ENCODE measurements at places on chromosomes 7 and 10.

GRCh38 chr7:79612022-79612421, 158.6 kb upstream of the MAGI2 start:
- no peak for DNase-seq

DNA sequence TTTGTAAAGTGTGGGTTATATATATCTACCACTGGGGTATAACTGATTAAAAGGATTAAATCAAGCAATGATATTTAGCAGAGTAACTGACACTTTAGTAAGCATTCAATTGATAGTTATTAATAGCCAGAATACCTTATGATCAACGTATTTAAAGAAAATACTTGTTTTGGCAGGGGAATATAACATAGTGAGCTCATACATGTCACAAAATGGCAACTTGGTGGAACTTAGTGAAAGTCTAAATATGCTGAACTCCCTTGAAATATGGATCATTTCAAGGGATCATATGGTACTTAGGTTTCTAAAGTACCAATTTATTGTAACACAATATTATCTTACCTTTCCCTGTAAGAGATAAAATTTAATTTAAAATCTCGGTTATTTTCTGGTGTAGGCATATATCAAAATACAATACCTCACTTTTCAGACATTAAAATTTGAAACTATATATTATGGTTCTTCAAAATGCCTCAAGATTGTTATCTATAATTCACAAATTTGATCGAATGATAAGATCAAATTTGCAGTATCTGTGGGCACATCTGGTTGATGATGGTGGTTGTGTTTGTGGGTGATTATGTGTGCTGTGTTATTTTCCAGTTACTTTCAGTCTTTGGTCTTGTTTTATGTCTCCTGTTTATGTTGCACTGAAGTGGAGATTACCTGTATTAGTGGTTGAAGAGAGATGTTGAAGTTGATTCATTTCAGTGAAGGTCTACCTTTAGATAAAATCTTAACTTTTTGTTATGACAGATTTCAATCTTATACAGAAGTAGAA, 5.2 kb downstream of the ARL4A start:
- DNase-seq = no peak

DNA sequence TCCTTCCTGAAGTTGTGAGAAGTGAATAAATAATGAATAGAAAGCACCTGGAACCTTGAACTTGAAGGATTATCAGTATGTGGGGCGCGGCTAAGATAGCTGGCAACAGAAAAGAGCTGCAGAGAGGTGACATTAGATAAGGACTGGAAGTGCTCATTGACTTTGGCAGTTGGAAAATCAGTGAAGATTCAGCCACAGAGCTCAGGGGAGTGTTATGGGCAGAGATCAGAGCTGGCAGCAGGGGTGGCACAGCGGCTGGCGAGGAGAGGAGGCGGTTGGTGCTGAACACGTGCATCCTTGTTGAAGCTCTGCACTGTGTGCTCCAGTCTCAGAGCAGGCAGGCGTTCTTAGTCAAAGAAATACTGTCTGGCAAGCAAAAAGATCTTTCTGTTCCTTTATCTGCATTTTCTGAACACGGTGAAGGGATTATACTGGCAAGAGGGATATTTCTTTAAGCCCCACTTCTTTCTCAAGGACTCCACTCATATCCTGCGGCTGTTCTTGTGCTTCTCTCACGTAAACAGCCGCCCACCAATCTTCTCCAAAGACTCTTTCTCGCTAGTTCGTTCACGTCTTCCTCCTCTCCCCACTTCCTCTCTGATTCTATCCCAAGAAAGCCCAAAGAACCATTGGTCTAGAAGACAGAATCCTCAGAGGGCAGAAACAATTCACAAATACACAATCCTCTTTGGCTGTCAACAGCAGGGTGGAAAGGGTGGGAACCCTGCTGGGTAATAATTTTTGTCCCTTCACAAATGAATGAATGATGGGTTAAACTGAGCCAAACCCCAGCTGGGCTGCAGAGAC, 38.6 kb upstream of the ADD3 start:
- no peak for DNase-seq

DNA sequence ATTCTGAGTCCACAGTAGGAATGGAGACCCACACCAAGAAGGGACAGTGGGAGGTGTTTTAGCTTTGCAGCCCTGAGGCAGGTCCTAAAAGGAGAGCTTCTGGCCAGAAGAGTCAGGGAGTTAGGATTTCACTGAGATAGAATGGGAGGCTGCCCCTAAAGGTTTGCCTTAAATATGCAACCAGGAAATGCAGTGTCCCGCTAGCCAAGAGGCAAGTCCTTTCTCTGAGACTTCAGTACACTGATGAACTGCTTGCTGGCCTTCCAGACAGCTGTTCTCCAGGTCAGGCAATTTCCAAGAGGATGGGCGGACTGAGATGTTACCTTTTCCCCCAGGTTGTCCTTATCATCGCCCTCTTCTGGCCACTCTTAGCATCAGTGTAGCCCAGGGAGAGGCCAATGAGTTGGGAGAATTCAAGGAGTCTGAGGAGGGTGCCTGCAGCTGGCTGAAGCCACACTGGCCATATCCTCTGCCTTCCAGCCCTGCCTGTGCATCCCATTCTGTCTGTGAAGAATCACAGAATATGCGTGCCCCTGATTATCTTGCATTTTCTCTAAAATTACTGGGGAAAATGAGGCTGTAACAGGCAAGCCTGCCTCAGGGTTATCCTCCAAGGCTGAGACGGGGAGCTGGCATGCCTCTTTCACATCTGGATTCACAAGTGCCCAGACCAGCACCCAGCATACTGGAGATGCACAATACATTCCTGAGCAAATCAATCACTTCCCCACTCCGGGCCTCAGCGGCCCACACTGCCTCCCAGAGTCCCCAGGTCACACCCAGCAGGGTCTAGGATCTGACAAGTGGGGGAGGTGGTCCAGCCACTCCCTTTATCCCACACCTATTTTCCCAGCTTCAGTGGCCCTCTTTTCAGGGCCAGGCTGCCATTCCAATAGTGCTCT, 2.4 kb downstream of the TLL2 start:
- DNase-seq = no peak

- no peak for DNase-seq
Measured at GRCh38 chr7:50359995-50360925, 55.7 kb downstream of the IKZF1 start.

DNA sequence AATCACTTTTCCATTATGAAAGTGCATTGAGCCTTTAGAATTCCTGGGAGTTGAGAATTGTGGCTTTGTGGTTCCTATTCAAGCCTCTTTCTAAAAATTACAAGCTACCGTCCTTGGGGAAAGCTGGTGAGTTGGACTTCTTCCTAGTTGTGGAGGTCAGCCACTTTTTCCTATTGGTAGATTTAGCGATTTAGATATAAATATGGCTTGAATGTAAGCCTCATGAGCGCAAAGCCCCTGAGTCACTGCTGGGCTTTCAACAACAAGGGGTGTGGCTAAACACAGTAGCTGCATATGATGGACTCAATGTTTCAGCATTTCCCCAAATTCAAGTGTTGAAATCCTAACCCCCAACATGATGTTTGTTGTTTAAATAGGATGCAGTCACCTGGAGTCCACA, 150.0 kb upstream of the IGFBP3 start:
- no peak for DNase-seq

GRCh38 chr7:104091242-104091641, 101.8 kb upstream of the RELN start:
- DNase-seq = no peak

- DNase-seq = no peak
Measured at GRCh38 chr10:128543151-128543550, 416.9 kb upstream of the MKI67 start.

GRCh38 chr10:60305380-60305892, 84.2 kb downstream of the ANK3 start:
- no peak for DNase-seq

GRCh38 chr10:109880886-109881768, 42.2 kb downstream of the XPNPEP1 start:
- DNase-seq = no peak

GRCh38 chr7:106085015-106085414, 27.1 kb downstream of the SYPL1 start:
- no peak for DNase-seq

GRCh38 chr7:107501593-107501992, 31.7 kb downstream of the GPR22 start:
- DNase-seq = no peak

- DNase-seq = no peak
Measured at GRCh38 chr10:79192677-79193003, 123.9 kb downstream of the ZMIZ1 start.

GRCh38 chr7:142832417-142832816, 22.5 kb upstream of the EPHB6 start:
- no peak for DNase-seq

GRCh38 chr10:32065856-32066255, 9.6 kb upstream of the KIF5B start:
- no peak for DNase-seq

DNA sequence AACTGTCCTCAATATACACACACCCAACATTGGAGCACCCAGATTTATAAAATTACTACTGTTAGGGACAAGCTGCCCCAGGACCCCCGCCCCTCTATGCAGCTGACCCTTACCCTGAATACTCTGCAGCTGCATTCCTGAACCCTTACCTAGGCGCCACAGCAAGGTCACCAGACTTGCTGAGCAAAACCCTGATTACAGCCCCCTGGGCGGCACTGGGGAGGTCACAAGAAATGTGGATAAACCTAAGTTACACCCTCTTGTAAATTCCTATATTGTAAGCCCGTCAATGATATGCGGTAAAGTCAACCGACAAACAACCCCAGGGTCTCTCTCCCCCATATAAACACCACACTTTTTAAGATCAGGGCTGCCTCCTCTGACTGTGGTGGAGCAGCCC, 25.1 kb downstream of the SNX13 start:
- DNase-seq = no peak

DNA sequence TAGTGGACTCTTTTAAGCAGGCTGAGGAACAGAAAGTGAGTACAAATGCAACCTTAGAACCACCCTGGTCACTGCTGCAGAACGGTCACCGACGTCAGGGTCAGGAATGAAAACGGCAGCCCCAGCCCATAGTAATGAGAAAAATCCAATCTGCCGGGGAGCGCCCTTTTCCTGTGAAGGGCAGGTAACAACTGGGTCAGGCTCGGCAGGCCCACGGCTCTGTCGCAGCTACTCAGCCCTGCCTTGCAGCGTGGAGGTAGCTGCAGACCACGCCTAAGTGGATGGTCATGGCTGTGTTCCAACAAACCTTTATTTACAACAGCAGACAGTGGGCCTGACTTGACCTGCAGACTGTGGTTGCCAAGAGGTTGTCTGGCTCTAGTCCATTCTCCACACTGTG, 563.2 kb downstream of the DNAJB6 start:
- DNase-seq = no peak

GRCh38 chr10:72762042-72762441, 70.1 kb downstream of the MCU start:
- DNase-seq = no peak

GRCh38 chr10:62027841-62028501, 126.5 kb downstream of the ARID5B start:
- DNase-seq = no peak

- DNase-seq = no peak
Measured at GRCh38 chr10:60439641-60440040, 50.0 kb upstream of the ANK3 start.

DNA sequence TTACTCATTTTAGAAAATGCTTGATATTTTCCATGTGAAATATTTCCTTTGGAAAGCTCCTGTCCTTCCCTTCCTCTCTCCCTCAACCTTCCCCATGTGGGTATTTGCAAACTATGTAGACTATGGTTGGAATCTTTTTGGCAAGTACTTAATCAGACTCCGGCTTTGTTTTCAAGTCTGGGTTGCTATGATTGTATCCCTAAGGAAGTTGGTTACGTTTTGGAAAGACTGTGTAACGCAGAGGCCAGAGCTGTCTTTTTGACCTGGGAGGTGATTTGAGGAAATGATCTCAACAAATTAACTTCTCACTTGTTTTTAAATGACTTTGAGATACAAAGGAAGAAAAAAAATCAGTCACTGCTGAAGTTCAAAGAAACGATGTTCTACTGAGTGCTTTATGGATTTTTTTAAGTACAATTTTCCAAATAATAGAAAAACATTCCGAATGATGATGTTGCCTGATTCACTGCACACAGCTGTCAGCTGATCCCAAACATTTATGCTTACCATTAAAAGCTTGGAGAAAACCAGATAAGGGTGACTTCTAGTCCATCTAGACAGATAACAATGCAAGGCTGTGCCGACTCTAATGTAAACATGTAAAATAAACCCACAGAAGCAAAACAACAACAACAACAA, 145.5 kb upstream of the CELF2 start:
- no peak for DNase-seq

DNA sequence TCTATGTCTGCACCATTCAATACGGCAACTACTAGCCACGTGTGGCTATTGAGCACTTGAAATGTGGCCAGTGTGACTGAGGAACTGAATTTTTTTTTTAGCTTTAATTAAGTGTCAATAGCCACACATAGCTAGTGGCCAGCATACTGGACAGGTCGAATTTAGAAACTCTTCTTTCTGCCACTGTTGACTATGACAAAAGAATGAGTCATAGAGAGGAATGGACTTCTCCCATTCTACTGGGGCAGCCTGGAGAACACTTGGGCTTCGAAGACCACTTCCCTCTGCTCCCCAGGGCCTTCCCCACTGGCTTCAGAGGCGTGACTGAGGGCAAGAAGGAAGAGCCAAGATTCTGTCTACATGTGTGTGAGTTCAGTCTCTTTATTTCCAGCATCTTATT, 137.5 kb downstream of the SNX10 start:
- DNase-seq = no peak

DNA sequence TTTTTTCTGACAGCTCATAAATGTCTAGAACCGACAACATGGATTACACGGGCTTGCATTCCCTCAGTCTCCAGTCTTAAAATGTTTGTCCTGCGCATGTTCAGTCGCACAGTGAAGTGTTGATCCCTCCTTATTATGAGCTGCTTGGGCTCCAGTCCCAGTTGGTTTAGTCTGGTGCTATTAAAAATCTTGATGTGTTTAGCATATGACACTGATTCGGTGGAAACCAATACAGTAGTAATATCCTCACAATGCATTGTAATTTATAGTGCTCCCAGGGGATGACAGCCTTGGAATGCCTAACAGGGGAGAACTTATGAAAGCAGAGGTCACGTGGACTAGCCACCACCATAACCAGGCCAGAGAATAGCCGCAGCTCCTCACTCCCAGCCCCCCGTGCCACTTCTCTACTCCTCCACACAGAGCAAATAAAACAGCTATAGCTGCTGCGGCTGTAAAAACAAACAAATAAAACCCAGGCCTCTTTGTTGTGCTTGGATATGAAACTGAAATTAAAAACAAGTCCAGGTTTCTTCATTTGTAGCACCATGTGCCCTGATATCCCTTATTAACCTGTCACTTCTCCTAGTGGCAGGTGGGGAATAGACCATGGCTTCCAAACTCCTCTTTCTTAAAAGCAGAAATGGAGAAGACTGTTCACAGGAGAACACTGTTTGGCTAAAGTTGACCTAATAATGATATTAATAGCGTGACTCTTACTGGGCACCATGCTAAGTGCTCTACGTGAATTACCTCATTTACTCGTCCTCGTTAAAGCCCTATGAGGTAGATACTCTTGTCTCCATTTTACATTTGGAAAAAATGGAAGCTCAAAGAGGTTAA, 7.7 kb downstream of the DPCD start:
- peak; percentile 34 for DNase-seq

- DNase-seq = peak; percentile 22
Measured at GRCh38 chr10:8312781-8313180, 258.3 kb downstream of the GATA3 start.

GRCh38 chr10:86356296-86356695, 10.3 kb downstream of the GRID1 start:
- no peak for DNase-seq

Measured in LNCaP clone FGC (cell line).